ENCODE measurements at places on chromosomes 7 and 10.

DNA sequence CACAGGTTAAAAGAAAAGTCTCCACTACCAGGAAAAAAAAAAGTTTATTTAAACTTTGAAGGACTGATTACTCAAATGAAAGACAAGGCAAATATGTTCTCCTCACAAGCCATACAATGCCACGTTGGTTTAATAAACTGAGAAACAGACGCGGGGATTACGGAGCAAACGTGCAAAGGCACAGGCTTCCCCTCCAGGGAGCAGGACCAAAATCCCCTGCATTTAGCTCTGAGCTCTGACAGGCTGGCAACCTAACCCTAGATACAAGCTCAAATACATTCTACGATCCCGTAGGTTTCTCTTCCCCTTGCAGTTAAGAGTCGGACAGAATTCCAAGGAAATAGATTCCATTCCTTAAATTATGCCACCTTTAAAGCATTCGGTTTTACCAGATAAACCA, 7.7 kb upstream of the GRB10 start:
- DNase-seq, result no peak

GRCh38 chr10:56318816-56319215, 42.2 kb downstream of the ZWINT start:
- no peak for DNase-seq

DNA sequence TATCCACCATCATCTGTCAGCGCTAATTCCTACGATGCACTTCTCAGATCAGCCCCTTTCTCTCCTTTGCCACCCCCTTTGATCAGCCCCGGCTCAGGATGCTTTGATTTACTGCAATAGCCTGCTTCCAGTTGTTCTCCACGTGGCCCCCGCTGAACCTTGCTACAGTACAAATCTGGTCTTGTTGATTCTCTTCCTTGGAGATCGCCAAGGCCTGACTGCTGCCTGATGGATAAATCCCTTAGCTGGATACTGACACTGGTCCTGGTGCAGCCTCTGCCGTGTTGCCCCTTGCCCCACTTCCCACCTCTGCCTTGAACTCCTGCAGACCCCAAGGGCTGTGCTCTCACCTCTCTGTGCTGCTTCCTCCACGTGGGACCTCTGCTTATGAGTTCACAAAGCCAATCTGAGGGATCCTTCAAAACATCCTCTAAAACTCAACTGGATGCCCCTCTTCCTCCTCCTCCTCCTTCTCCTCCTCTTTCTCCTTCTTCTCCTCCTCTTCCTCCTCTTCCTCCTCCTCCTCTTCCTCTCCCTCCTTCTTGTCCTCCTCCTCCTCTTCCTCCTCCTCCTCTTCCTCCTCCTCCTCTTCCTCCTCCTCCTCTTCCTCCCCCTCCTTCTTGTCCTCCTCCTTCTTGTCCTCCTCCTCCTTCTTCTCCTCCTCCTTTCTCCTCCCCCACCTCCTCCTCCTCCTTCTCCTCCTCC, 15.3 kb downstream of the PLXNA4 start:
- no peak for DNase-seq

DNA sequence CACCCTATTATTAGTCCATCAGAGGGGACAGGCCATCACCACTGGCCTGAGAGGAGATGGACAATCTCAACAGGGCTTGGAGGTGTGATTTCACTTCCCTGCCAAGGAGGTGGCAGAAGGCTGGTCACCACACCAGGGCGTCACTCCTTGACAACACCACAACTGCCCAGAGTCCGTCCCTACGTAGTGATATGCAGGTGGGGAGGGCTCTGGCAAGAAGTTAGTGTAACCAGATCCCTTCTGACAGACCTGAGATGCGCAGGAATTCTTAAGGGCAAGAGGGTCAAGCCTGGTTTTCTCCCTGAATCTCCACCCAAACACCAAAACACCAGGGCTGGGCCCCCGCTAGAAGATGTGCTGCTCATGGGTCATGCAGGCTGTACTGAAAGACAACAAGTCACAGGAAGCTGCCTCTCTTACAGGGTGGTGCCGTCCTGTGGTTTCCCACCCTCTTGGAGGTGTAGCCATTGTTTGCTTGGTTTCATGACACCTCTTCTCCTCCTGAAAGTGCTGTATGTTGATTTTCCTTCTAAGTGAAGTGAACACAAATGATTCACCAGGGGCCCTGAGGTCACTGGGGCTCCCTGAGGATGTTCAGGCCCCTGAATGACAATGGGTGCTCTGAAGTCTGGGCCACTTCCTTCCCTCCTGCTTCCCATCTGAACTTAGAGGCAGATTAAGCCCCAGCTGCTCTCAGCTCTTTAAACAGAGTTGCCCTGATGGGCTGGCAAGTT, 27.1 kb downstream of the ATXN7L1 start:
- peak; percentile 29 for DNase-seq

DNA sequence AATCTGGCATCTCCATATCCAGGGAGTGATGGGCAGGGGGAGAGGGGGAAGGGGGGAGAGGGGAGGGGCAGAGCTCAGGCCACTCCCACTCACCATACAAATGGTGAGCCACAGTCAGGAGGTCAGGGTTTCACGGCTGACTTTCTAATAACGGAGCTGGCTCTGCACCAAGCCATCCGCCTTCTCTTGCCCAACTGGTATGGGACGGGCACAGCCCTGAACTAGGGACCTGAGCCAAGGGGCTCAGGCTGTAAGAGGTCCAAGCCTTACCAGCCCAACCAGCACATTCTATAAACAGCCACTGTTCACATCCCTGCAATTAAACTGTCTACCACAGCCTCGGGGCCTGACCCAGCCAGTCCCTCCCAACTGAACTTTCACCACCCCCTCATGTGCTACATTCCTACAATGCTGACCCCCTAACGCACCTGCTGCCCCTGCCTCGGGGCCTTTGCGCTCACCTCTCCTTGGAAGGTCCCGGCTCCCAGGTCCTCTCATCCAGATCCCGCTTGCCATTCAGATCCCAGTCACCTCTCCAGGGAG, 32.5 kb downstream of the RGS10 start:
- peak; percentile 31 for DNase-seq

DNA sequence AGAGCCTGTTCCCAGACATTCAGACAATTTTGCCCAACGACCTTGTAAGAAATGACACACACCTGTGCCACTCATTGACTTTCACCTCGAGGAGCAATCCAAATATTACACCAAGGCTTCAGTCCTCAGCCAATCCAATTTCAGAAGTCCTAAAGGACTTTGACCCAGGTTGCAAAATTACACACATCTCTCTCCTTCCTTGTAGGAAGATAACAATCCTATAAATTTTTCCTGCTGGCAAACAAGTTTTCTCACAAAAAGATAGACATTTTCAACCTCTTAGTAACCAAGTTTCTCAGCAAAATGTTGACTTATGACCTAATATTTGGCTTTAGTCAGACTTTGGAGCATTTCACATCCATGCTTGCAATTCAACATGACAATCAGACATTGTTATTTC, 745.0 kb downstream of the GRID1 start:
- DNase-seq, result no peak

GRCh38 chr10:100382553-100382952, 35.5 kb downstream of the SCD start:
- DNase-seq, result no peak

DNA sequence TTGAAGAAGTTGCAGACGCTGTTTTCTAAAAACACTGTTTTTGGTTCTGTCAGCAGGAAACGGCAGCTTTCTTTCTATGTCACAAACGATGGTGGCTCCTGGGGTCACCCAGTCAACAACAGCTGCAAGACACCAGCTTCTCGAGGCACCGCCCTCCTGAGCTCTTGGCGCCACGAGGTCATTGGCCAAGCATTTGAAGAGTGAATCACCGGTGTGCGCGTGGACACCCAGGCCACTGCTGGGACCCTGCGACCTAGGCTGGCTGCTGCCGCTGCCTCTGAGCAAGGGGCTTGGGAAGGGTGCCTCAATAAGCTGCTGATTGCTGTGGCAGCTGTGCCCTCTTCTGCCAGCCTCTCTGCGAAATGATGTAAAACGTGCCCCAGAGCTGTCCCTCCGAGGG, 22.5 kb upstream of the VIPR2 start:
- no peak for DNase-seq

DNA sequence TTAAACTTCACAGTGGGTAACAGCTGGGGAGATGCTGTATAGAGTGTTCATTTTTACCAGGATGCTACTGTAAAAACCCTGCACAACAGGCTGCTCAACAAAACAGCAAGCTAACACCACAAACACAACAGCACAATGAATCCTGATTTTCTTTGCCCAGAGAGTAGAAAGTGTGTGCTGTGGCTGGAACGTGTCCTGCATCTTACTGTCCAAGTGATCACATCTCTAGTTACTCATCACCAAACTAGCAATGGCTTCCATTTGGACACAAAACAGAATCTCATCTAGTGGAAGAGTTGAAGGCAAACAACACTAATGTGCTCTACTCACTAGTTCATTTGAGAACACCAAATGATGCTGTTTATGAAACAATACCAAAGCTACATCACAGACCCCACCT, 121.2 kb downstream of the SLC25A13 start:
- DNase-seq, result no peak

GRCh38 chr10:33098951-33099663, 141.1 kb upstream of the ITGB1 start:
- no peak for DNase-seq

GRCh38 chr7:2255145-2256139, 13.4 kb downstream of the NUDT1 start:
- DNase-seq, result no peak

GRCh38 chr10:77898323-77899079, 28.1 kb downstream of the DLG5 start:
- peak; percentile 98 for DNase-seq

DNA sequence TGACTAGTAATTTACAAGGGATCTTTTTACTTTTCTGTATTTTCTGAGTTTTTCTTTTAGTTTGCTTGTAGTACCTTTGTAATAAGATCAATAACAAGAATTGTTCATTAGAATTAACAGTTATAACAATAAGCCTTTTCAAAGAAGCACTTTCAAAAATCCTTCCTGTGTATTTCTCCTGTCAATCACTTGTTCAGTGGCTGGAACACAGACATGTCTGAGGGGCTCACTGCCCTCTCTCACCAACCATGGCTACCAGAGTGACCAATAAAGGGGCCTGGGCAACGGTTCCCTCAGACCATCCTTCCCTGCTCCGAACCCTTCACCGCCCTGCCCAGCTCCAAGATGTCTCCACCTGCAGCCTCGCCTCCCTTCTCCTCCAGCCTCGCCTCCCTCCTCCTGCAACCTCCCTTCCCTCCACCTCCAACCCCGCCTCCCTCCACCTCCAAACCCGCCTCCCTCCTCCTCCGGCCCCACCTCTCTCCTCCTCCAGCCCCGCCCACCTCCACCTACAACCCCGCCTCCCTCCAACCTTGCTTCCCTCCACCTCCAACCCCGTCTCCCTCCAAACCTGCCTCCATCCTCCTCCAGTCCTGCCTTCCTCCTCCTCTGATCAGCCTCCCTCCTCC, 353.4 kb downstream of the TNS3 start:
- peak; percentile 63 for DNase-seq

DNA sequence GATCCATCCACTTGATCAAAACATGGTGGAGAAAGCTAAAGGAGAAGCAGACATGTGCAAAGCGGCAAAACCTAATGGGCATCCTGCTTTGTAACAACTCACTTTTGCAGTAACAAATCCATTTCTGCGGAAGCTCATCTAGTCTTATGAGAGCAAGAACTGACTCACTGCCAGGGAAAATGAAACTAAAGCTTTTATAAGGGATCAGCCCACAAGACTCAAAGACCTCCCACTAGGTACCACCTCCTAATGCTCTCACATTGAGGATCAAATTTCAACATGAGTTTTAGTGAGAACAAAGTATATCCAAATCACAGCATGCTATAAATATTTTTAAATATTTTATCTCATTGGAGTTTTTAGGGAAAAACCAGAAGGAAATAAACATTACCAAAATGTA, 120.1 kb upstream of the GNAI1 start:
- no peak for DNase-seq

- DNase-seq, result no peak
Observed at GRCh38 chr10:30702860-30703259, 73.3 kb upstream of the LYZL2 start.

- DNase-seq, result no peak
Observed at GRCh38 chr7:78563191-78563590, 764.6 kb downstream of the PHTF2 start.

- no peak for DNase-seq
Observed at GRCh38 chr7:90512821-90513254, 43.4 kb downstream of the PTTG1IP2 start.

DNA sequence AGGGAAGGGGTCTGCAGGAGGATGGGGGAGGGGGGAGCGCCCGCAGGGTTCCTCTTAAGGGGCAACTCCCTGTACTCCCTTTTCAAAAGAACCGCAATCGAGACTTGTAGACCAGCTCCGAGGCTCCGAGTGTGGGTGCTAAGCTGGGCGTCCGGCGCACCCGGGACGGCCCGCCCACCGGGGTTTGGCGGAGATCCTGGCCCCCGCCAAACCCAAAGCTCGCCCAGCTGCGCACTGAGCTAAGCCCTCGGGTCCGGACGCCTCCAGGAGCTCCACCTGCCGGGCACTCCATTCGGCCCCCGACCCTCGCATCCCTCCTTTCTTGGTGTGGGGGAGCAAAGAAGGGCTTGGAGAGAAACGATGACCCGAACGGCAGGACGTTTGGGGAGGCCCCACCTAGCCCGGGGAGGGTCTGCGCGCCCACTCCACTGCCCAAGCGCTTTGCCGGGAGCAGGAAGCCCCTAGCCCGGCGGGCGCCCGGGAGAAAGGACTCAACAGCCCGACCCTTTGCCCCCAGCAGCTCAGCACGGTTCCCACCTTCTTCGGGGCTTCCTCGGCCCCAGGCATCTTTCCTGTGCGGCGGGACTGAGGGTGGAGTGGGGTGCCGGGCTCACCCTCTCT, 651 bp downstream of the AFAP1L2 start:
- DNase-seq, result peak; percentile 65

DNA sequence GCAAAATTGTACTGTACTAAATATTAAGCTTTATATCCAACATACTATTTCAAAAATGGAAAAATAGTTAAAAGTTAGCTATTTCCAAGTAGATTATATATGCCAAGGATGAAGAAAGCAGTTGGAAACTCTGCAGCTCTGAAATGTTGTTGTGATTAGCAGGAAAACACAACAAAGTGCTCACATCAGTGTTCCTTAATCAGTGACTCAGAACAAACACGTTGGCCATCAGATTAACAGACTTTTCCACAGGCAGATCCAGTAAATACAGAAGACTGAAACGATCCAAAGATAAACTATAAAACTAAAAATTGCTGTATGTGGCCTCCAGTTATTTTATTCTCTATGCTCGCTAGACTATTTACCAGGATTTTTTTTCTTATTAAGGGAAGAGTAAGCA, 99.6 kb upstream of the SEMA3D start:
- DNase-seq, result no peak

DNA sequence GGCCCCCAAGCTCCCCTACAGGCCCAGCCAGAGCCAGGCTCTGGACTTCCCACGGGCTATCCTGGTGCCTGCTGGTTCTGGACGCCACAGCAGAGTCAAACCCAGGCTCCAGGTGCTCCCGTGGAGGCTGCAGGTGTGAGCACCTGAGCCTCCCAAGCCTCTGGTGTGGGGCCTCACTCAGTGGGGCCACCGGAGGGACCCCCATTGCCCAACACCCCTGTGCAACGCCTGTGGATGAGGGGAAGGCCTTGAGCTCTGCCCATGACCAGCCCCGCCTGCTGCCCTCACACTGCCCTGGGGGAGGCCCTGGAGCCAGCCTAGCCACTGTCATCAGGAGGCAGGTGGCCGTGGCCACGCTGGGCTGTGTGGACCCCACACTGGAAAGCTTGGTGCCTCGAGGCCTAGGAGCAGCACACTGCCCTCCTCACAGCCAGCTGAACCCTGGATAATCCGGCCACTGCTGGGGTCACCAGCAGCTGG, 229.3 kb downstream of the MAD1L1 start:
- no peak for DNase-seq

- no peak for DNase-seq
Observed at GRCh38 chr7:36430186-36430585, 40.5 kb downstream of the ANLN start.

GRCh38 chr10:76882245-76882644, 755.4 kb downstream of the KCNMA1 start:
- DNase-seq, result no peak
